ENCODE measurements at places on chromosomes 16 and 17.

- DNase-seq: no peak
Measured at GRCh38 chr17:69336580-69336979, 9.6 kb upstream of the ABCA5 start.

- no peak for DNase-seq
Measured at GRCh38 chr17:30928584-30928983, 6.8 kb downstream of the ADAP2 start.

- DNase-seq: no peak
Measured at GRCh38 chr17:33948309-33948708, 306.8 kb upstream of the CCL2 start.

GRCh38 chr17:4365628-4366326 lies 698 bp downstream of the UBE2G1 start:
- peak; percentile 13 for DNase-seq
